Cardiac ventricle fibroblast (primary cell): ENCODE measurements at places on chromosomes 11 and 22. TPM values are rescaled to one million over a fixed set of nuclear protein-coding genes. Genes with fewer than 3 reads are reported as not detected.

The LMNTD2 gene
- 0.44 and 1.7 TPM in 2 replicates for total RNA-seq

The CASP4 gene
- 108 and 112 TPM in 2 replicates for total RNA-seq

The APLNR gene
- 2.1 and 3.9 TPM in 2 replicates for total RNA-seq

The MAPK11 gene
- total RNA-seq: 8.3 and 12.4 TPM in 2 replicates

The RFPL3 gene
- total RNA-seq: not detected in 2 replicates

The KRTAP5-7 gene
- total RNA-seq: not detected in 2 replicates

The NXPE2 gene
- not detected in 2 replicates for total RNA-seq

The PICK1 gene
- 6.1 and 12.9 TPM in 2 replicates for total RNA-seq

The SMIM35 gene
- total RNA-seq: not detected in 2 replicates

The NRXN2 gene
- 15.3 and 15.9 TPM in 2 replicates for total RNA-seq
